HS-5 (cell line): ENCODE measurements at places on chromosomes 5 and 9.

DNA sequence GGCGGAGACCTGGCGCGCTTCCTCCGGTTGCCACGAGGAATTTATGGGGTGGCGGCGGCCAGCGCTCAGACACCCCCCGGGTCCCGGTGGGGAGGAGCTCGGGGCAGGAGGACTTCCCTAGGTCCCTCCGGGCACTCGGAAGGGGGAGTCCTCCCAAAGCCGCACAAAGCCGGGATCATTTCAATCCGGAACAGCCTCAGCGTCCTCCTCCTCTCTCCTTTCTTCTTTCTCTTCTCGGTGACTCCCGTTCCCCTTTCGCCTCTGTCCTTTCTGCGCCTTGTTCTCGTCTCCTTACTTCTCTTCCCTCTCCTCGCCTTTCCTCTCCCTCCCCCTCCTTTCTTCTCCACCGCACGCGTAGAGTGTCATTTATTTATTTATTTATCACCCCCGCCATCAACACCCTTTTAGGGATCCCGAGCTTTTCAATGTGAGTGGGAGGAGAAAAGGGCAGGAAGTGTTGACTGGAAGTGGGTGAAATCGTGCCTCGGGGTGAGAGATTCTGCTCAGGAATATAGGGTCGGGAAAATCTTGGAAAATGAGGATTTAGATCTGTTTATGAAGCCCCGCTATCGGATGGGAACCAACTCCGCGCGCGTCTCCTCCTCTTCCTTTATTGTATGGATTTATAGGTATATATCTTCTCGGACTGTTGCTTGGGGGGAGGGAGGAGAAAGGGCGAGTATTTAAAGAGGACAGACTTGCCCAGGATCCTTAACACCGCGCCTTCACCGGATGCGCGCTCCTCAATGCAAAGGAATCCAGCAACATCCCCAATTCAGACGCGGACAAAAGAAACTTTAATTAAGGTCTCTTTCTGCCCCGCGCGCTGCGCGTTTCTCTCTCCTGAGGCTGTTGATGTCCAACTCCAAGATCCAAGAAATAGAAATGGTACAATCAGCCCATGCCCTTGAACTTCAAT, 2.0 kb upstream of the ZNF462 start:
- no peak for DNase-seq

DNA sequence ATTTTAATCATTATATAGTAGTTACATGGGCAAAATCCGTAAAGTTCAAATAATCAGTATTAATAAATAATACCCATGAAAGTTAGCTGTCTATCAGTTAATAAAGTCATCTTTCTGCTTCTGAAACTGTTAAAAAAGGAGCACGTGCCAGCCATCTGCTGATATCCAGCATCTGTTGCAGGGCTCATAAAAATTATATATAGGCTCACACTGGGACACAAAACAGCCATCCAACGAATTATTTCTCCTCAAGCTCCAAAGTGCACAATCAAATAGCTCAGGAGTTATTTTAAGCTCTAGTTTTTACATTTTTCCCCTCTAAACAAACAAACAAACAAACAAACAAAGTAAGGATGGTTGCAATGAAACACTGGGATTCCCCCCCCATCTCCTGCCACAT, 48.3 kb downstream of the MRPS27 start:
- no peak for DNase-seq

DNA sequence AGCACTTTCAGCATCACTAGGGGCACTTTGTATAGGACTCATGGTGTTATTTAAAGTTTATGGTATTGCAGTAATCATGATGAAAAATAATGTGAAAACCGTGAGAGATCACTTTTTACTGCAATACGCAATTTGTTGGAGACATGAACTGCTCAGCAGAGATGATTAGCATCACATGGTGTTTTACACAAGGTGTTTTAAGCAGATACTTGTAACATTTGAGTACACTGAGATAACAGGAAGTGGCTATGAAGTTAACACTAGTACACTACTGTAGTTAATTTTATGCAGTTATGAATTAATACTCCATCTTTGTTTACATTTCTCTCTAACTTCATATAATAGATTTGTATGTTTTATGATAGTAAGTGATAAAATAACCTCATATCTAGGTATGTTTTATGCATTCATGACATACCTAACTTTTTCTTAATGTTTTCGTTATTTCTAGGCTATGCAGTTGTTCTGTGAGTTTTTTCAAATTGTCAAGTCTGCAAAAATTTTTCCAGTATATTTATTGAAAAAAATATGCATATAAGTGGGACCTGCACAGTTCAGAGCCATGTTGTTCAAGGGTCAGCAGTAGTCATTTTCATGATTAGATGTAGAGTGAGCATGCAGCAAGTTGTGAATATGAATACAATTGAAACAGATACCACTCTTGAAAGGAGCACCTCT, 13.0 kb downstream of the SUB1 start:
- DNase-seq: no peak

DNA sequence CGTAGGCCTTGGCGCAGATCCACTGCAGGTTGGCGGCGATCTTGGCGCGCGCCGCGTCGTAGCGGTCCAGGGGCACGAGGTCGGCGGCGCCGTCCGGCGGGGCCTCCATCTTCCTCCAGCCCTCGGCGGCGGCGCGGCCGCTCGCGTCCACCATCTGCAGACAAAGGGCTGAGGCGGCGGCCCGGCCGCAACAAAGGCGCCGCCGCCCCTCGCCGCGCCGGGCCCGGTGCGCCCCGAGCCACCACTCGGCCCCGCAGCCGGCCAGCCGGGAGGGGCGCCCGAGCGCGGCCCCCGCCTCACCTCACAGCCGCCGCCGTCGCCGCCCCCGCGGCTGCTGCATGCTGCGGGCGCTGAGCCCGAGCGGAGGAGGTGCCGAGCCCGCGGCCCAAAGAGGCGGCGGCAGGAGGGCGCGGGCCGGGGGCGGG, 328 bp downstream of the CAMSAP1 start:
- DNase-seq: no peak

- DNase-seq: peak; percentile 9
These were observed 68.8 kb upstream of the FCN2 start for GRCh38 chr9:134811673-134812342.

DNA sequence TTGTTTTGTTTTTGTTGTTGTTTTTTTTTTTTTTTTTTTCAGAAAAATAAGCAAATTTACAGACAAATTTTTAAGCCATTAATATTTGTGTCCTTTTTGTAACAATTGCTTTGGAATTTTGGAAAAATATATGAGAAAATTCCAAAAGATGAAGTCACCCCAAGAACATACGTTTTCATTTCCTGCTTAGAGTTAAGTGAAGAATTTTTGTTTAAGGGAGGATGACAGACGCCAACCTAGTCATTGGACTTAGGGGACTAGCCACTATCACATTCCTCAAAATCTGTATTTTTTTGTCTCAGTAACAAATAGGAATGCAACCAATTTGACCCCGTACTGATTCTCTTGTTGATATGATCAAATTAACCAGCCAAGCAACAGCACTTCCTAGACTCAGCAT, 433.9 kb upstream of the SLC30A5 start:
- peak; percentile 56 for DNase-seq

DNA sequence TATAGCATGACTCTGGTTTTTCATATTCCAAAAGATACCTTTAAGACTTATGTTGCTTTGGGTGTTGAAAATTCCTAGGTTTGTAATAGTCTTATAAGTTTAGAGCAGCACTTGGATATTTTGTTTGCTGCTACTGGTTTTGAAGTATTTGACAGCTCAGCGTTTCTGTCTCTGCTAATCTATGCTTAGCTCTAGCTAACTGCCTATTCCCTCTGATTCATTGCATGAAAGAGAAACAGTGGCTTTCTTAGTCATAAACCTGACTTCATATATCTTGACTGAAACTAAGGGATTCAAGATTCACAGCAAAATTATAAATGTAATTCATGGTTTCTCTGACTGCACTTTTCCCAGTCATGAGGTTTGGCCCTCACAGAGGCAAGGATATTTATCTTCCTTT, 35.6 kb upstream of the ANXA1 start:
- DNase-seq: no peak

DNA sequence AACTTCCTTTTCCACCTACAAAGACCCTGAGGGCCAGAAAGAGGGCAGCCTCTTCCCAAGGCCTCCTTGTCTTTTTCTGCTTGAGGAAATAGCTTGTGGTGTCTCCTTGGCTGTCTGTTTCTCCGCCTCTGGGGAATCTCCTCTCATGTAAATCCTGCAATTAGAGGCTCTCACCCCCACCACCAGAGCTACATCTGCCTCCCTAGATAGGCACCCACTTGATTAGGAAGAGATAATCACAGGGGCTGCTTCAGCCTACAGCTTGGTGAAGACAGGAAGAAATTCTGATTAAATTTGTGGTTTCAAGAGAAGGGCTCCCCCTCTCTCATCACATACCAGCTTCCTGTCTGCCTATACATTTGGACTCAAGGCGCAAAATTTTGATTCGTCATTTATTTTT, 75.6 kb downstream of the TLR4 start:
- no peak for DNase-seq

GRCh38 chr9:2729003-2729402, 11.7 kb downstream of the KCNV2 start:
- peak; percentile 33 for DNase-seq

DNA sequence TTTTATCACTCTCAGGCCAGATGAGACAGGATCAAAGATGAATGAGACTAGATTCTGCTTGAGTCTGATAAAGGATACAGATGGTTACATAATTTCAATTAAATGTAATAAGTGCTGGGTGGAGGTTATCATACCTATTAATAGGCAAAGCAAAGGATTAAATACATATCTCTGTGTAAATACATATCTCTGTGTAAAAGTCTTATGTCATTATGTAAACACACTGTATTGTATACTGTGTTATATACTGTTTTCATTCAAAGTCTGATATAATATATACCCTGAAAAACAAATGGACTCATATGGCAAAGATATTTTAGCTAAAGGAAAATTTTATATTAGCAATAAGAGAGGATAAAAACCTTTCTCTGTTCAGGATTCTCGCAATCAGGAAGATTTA, 605.8 kb upstream of the PTGER4 start:
- no peak for DNase-seq
